NCI-H2081 treated with DMSO at 0.1 percent for 48 hours (cell line): ENCODE measurements at places on chromosomes 7 and 10.

DNA sequence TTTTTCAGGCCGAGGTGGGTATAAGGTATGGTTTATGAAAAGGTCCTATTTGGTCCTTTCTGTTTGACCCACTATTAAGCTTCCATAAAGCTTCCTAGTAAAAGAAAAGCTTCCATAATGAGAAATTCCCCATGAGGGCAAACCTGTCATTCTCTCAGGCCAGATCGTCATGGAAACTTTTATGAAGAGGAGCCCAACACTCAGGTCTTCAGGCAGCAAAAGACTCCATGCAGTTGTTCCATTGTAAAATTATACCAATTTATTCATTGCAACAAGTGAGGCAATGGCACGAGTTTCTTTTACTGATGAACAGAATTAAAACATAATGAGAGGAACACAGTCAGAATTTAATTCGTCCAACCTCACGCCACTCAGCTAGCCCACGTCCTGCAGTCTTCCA is 188.6 kb downstream of the MTERF1 start:
- DNase-seq = no peak

GRCh38 chr7:22962775-22963350 is 51.1 kb downstream of the HYCC1 start:
- DNase-seq = no peak

DNA sequence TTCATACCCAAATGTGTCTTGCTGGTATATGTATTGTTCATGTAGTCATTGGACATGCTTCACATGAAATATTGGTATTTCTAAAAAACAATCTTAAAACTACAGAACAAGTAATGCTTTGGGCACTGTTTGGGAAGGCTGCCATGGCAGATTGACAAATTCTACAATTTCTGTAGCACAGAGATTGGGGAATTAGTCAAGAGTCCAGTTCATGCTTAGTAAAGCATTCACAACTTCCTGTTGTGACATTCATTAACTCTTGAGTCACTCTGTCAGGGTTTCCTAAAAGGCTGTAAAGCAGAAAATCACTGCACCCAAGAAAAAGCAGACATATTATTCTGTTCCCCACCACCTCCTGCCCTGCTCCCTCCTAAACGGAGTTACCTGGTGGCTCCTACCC is 398.9 kb downstream of the PHTF2 start:
- DNase-seq = no peak

DNA sequence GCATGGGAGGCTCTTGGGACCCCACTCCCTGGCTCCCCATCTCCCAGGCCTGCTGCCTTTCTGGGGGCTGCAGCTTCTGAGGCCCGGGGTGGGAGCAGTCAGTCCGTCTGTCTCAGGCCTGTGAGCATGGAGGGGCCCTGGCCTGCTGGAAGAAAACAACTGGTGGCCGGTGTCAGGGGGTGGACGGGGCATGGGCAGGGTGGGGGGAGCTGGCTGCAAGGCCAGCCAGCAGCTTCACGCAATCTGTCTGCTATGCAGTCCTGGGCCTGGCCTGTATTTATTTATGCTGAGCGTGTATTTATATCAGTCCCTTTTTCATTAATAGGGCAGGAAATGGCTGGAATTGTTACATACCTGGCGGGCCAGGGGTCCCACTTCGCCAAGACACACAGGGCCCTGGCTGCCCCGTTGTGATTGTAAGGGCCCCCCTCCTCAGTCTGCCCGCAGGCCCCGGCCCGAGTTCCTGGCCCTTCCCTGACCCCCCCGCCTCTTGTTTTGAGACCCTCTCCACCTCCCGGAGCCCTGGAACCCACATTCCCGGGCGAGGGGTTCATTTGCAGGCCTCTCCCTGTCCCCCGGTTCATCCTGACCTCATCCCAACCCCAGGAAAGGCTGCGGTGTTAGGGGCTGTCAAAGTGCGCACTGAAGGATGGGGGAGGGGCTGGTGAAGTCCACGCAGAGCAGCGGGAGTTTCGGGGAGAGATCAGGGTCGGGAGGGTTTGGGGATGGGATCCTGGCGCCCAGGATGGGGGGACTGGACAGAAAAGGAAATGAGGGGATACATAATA is 8.2 kb downstream of the TMEM270 start:
- no peak for DNase-seq

DNA sequence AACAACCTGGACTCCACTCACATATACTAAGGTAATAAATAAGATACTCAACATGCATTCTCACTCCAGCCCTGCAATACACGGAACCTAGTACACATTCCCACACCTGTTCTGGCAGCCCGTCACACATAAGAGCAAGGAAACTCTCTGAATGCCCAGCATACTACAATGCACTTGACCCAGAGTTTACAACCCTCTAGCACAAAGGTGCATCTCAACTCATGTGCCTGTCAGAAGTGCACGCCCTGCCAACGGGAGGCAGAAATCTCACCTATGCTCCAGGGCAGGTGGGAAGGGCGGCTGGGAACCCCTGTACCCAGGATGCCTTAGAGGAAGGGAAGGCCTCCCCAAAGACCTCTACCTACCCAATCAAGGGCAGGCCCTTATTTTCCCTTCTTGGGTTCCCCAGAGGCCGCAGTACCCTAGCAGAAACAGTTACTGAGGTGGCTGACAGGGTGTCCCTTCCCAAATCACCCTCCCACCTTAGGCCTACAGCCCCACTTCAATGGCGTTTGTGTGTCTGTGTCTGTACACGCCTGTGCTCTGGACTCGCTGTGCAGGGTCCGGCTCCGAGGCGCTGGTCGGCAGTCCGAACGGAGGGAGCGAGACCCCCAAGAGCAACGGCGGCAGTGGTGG is 2.0 kb downstream of the EVX1 start:
- DNase-seq = no peak

GRCh38 chr7:21334906-21335305 is 93.0 kb upstream of the SP4 start:
- DNase-seq = no peak

DNA sequence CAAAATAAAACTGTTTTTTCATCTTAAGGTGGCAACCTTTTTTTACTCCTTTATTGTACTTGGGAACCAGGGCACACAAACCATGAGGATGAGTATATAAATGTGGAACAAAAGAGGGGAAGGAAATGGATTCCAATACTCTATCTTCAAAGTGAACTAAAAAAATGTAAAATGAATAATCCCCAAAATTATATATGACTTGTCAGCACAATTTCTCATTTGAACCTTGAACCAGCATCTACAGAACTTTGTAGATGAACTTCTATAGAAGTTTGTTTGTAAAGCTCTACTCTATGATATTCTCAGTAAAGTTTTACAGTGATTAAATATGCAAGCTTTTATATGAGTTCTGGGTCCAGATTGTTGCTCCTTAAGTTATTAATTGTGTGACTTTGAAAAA is 218.2 kb upstream of the ETV1 start:
- DNase-seq = no peak

- no peak for DNase-seq
Observed at GRCh38 chr7:80151274-80151665, 16.6 kb downstream of the GNAI1 start.

DNA sequence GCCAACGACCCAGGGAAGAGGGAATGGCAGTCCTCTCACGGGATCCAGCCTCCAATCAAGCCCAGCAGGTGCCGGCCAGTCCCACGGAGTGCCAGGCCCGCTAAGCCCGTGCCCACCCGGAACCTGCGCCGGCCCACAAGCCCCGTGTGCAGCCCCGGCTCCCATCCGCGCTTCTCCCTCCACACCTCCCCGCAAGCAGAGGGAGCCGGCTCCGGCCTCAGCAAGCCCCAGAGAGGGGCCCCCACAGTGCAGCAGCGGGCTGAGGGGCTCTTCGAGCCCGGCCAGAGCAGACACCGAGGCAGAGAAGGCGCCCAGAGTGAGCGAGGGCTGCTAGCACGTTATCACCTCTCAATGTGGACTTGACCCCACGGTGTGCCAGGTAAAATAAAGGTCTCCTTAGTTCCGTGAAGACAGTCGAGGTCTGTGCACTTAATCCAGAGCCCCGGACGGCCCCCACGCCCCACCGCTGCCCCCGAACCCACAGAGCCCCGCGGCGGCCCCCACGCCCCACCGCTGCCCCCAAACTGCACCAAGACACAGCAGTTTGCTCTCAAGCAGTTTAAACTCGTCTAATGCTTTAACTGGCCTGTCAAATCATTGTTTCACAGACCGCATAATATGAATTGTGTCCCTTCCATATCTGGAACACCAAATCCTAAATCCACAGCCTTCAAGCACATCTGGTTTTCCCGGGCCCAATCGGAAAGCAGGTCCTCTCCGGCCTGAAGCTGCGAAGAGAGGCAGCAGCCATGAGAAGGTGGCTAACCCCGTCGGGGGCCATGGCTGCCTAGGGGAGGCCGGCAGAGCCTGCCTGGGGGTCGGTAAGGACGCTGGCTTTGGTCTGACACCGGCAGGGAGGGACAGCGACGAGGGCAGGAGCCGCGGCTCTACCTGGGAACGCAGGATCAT is 307.8 kb downstream of the PTPRN2 start:
- no peak for DNase-seq

DNA sequence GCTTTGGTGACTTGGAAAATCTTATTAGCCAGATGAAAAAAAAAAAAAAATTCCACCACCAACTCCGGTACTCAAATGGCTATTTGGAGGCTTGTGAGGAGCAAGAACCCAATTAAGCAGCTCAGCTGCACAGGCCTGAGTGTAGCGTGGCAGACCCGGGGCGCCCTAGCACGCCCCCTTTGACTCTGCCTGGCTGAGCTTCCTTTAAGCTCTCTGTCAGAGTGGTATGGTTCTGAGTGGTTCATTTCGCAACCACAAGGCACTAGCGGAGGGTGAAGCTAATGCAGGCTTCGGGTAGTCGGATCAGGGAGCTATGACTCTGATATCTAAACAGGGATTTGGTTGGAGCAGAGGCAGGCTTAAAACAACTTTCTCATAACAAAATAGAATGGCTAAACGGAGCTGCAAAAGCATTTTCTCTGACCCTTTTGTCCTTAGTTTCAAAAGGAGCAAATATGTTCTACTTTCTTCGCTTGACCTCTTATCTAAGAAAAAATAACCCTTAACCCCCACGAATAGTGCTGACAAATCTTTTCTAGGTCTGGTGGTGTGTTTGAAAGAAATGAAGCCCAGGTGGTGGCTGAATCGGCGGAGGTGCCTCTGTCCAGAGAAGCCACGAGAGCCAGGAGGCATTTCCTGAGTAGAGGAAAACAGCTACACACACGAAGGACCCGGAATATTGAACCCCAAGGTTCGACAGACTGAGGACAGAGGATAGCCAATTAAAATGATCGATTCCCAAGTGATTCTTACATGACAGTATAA is 285.4 kb upstream of the GLI3 start:
- no peak for DNase-seq

DNA sequence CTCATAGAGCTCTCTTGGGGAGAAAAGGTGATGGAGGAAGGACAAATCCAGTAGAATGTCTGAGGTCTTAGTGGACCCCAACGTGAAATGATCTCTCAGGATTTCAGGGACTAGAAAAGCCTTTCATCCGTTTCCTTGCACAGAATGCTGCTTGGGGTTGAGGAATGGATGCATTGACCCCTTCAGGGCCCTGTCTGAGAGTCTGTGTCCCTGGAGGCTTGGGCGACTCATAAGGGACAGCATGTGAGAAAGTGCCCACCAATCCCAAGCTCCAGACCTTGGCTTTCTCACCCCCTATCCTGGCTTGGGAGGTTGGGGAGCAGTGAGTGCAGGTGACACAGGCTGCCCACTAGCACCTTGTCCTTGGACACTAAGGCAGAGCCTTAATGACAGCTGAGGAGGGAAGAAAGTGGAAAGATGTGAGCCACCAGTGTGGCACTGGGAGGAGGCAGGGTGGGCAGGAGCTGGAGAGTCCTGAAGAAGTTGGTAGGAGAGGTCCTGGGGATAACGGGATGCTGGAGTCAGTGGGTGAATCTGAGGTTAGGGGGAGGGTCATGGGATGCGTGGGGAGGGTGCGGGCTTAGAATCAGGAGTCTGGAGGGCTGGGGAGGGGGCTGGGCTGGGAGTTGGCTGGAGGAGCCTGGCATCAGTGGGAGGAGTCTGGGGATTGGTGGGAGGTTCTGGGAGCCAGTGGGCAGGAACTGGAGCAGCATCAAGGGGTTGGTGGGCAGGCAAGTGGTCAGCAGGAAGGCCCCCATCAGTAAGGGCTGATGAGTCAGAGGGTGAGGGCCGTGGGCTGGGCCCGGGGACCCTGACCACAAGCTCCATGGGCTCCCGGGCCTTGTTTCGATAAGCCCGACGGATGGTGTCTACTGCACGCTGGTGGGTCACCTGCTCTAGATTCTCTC is 8.6 kb downstream of the LZTS2 start:
- no peak for DNase-seq

DNA sequence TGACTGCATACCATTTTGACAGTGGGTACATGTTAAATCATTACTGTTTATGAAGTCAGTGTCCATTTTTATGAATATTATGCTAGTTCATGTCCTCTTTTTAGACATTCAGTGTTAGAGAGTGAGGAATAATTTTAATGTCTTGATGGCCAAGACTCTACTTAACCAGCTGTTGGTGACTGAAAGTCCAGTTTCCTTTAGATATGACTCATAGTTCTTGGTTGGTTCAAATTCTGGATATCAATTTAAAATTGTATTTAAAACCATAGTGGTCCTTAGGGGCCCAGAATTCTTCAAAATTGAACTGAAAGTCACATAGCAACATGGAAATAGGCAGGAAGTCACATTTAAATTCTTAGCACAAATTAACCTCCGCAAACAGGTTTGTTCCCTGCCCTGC is 196.5 kb upstream of the PRPS1L1 start:
- no peak for DNase-seq

GRCh38 chr10:36280321-36280741 is 638.2 kb upstream of the FZD8 start:
- no peak for DNase-seq

DNA sequence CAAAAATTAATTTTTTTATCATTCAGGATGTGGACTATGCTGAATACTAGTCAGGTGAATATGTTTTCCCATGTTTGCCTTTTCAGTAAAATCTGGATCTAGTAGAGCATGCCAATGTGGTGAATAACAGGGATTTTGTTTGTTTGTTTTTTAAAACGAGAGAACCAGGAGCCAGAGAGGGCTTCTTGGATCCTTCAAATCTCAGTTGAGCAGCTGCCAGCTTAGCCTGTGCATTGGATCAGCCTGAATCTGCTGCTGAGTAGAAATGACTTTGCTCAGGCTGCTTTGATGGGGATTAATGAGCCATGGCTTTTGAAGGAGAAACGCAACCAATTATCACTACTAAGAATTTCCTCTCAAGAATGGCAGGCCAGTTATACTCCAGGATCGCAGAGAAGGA is 493.8 kb downstream of the ARL4A start:
- no peak for DNase-seq

DNA sequence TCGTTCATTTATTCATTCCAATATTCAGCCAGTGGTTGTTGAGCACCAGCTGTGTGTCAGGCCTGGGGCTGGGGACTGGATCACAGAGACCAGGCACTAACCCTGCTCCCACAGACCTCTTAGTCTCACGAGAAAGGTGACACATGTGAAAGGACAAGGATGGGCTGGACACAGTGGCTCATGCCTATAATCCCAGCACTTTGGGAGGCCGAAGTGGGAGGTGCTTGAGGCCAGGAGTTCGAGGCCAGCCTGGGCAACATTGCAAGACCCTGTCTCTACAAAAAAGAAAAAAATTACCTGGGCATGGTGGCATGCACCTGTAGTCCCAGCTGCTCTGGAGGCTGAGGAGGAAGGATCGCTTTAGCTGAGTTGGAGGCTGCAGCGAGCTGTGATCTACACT is 105.9 kb upstream of the SDK1 start:
- DNase-seq = no peak
